D721Med (cell line): ENCODE measurements at places on chromosomes 2 and 18.

- DNase-seq = no peak
Observed at GRCh38 chr18:10131460-10132395, 217.9 kb downstream of the VAPA start.

- DNase-seq = peak; percentile 95
Observed at GRCh38 chr18:70276416-70277191, 12.2 kb upstream of the SOCS6 start.

DNA sequence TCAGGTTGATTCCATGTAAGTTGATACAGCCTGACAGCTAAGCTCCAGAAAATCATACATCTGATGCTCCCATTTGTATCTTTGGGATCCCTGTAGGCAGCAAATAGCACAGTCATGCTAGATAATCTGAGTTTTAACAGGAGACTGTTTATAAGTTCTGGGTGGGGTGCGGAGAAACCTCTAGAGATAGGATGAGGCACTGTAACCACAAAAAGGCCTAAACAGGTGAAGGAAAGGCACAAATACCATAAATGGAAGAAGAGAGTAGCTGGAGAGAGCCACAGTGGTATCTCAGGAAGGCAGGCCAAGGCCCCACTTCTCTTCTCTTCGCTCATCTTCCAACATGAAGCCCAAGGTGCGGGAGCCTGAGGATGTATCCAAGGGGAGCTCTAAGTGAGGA lies 18.1 kb upstream of the B4GALT6 start:
- DNase-seq = no peak

GRCh38 chr2:24233321-24233720 lies 58.5 kb downstream of the FAM228A start:
- DNase-seq = no peak

DNA sequence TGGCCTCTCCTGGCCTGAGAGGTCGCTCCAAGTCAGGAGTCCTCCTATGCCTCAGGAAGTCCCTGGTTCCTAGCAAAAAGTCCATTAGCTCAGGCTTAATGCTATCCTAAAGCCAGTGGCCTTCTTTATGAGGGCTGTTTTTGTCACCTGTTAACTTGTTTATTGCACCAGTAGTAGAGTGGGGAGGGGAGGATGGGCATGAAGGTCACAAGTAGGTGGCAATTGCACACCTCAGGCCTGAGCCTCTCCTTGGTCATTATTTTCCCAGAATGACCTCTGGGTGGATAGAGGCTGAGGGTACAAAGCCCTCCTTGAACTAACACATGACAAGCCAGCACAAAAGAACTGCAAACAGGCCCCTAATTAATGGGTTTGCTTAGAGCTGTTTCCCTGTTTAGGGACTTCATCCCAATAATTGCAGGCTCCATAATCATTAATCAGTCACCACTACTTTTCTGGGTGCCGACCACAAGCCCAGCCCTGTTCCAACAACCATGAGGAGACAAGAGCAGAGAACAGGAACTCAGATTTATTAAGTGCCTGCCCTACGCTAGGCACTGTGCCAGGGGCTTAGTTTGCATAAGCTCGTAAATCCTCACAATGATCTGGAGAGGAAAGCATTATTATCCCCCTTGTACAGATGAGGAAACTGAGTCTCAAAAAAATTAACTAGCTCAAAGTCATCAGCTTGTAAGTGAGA lies 123.0 kb upstream of the PKDCC start:
- no peak for DNase-seq

- DNase-seq = no peak
Observed at GRCh38 chr2:19670303-19670702, 231.5 kb downstream of the TTC32 start.
